ENCODE measurements at places on chromosomes 2 and 18.

DNA sequence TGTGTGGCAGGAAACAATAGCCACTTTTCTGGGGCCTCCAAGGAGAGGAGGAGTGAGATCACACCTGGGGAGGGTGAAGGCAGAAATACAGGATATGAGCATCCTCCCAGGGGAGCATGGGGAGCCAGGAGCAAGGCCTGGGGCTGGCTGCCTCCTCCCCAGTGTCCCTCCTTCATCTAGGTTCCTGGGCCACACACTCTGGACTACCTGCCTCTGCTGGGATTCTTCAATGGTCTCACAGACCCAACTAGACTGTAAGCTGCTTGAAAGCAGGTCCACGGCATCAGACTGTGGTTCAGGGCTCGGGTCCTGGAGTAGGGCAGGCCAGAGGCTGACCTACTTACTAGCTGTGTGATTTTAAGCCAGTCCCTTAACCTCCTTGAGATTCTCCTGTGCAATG, 94.0 kb downstream of the MCFD2 start:
- no peak for DNase-seq

DNA sequence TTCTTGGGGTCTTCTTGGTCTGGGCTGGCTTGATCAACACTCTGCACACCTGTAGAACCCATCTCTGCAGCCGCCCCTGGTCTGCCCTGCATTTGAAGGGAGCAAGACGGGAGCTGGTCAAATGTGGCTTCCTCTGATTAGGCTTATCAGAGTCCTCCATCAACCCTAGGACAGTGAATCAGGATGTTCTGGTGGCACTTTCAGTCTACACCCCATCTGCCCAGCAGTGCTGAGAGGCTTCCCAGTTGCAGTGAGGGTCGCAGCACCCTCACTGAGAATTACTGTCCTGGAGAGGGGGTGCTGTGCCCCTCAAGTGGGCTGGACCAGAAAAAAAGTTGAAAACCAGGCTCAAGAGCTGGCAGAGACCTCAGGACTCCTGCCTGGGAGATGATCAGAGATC, 152.9 kb downstream of the DYSF start:
- DNase-seq = no peak

DNA sequence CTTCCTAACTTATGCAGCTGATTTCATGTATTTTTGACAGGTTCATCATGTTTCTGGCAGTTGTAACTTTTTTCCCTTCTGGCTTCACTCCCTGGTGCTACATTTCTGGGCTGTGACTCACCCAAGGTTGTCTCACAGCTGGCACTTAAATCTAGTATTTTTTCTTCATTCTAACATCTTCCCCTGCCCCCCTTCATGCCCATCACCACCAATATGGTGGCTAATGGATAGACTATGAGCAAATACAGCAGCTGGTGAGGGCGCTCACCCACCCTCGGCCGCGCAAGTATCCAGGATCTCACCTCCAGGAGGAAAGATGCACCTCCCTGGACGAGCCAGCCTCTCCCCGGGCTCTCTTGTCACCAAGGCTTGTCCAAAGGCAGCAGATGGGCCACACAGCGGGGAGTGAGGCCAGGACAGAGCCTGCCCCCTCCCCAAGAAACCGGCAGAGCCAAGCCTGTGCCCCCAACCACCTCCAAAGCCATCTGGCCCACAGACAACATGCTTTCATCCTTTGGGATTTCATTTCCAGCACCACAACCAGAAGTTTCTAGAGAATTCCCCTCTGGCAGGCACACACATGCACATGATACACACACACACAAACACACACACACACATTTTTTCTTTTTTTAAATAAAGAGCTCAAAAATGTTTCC, 39.1 kb downstream of the ATOH8 start:
- DNase-seq = no peak

GRCh38 chr2:42812899-42813479, 20.6 kb upstream of the HAAO start:
- peak; percentile 1 for DNase-seq

DNA sequence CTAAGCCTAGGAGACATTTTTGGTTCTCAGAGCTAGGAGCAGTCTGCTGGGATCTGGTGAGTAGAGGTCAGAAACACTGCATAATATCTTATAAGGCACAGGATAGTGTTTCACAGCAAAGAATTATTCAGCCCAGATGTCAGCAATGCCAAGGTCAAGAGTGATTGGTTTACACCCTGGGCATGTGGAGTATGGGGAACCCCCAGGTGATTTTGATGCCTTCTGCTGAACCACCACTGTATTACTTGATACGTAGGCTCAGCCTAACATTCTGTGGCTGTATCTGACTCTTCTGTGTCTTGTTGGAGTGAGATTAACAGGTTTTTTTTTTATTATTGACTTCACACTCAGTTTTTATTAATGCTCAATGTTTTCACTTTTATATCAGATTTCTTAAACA, 6.0 kb downstream of the DDX18 start:
- no peak for DNase-seq

GRCh38 chr18:79769698-79770500, 27.8 kb upstream of the KCNG2 start:
- DNase-seq = no peak

DNA sequence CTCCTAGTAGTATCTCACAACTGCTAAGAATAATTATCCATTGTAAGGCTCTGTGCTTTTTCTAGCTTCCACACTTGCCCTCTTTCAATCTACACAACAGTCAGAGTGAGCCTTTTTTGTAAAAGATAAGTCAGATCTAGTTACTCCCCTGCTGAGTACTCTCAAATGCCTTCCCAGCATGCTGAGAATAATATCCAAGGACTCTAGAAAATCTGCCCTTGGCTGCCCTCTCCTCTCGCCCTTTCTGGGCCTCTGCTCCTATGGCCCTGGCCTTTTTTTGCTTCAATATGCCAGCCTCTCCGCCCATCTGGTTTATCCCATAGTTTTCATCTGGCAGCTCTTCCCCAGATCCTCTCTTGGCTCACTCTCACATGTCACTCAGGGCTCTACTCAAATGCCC, 455.9 kb upstream of the UBE2E3 start:
- DNase-seq = no peak

- no peak for DNase-seq
Measured at GRCh38 chr18:36665952-36666351, 162.8 kb downstream of the TPGS2 start.

- peak; percentile 57 for DNase-seq
Measured at GRCh38 chr18:70931942-70932814, 643.3 kb downstream of the SOCS6 start.

GRCh38 chr2:42900289-42900891, 108.0 kb upstream of the HAAO start:
- DNase-seq = no peak

- DNase-seq = no peak
Measured at GRCh38 chr2:196440413-196440812, 199.1 kb upstream of the CCDC150 start.

DNA sequence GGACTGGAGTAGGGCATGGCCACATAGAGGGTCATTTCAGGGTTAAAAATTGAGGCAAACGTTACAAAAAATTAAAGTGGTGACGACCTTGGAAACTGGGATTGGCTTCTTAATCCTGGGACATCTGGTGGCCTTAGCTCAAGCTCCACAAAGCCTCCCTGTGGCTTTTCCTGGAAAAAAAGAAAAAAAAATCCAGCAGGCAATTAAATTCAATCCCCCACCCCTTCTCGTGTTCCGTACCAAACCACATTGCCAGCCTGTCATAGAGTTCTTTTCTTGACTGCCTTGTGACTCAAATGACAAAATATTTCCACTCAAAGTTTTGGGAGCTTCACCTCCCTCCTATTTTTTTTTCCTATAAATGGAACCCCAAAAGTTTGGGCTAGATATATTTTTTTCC, 195.6 kb downstream of the HRH4 start:
- no peak for DNase-seq

GRCh38 chr2:195671563-195671962, 14.5 kb downstream of the SLC39A10 start:
- DNase-seq = no peak

DNA sequence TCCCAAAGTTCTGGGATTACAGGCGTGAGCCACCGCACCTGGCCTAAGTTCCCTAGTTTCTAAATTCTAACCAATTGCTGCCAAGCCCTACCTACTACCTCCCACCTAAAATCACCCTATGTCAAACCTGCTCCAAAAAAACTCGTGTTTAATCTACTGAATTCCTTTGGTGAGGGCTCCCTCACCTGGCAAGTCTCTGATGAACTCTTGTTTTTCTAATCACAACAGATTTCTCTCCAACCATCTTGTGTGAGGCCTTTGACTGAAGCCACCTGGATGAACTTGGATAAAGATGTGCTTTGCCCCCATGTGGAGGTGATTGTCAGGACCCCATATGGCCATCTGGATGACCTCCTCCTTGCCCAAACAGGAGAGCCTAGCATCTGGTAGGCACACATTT, 17.4 kb upstream of the SLC35G4 start:
- no peak for DNase-seq

DNA sequence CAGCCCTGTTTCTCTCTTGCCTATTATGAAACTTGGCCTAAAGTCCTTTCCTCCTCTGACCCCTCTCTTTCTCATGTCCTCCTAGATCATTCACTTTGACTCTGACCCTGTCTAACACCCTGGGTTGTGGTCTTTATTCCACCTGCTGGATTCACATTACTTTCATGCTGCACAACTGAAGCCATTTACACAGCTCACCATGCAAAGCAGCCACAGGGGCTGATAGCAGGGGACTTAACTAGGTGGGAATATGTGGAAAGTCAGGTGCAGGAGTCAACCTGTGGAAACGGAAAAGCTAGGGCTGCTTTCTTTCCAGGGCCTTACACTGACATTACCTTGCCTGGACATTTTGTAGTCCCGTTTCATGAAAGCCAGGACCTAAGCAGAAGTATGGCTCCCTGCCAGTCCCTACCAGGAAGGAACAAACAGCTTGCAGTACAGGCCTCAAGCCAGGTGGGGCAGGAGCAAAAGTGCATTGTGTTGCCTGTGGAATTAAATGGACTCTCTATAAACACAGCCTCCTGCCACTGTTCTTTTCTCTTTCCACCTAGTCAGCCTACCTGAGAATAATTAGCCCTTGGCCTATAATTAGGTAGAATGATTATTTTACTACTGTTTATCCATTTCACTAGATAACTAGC, 11.8 kb downstream of the MAPRE3 start:
- peak; percentile 83 for DNase-seq

All from NCI-H1092 treated with DMSO at 0.1 percent for 48 hours (cell line).